ENCODE measurements at places on chromosomes 7 and 10.

DNA sequence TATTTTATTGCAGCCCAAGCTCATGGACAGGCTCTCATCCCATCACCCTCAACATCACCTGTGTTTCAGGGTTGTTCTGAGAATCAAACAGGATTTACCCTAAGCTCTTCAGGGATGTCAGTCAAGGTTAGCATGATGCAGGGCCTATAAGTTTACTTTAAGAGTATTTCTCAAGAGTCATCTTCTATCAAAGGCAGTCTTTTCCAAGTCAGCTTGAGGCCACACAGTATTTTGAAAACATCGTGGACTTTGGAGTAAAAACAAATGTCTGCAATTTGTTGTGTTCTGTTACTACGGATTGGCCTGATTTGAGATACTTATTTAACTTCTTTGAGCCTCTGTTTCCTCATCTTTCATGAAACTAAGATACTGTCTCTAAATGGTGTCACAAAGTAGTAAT is 42.0 kb upstream of the NRP1 start:
- DNase-seq = no peak

DNA sequence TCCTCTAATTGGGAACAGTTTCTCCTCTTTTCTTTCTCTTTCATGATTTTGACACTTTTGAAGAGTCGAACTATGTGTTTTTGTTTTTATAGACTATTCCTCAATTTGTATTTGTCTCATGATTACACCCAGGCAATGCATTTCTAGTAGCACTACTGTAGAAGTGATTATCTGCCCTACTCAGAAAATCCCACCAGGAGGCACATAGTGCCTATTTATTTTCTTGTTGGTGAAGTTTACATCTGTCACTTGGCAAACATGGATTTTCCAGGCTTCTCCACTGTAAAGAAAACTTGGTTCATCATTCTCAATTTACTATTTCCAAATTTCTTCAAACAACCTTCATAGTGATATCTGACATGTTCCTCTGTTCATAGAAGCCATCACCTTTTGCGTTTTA is 893.9 kb downstream of the CCSER2 start:
- DNase-seq = no peak

- DNase-seq = no peak
These were observed 767.7 kb downstream of the TYW1 start for GRCh38 chr7:67764289-67764688.

GRCh38 chr10:112952282-112953173 is 2.5 kb downstream of the TCF7L2 start:
- peak; percentile 39 for DNase-seq

DNA sequence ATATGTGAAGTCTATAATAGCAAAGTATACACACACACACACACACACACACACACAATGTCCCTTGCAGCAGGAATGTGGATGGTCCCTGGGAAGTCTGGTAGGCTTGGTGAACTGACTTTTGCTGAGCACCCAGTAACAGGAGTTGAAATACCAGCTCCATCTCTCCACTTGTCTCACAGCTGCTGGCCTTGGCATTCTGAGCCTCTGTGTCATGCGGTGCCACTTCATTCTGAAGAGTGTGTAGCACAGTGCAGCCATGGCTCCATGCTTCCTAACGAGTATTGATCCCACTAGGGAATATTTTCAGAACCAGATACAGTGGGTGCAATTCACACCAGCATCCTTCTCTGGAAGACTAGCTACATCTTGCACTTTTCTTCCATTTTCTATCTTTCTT is 192.4 kb downstream of the ADARB2 start:
- DNase-seq = no peak

- DNase-seq = no peak
These were observed 83.6 kb downstream of the PPP1R3C start for GRCh38 chr10:91549262-91549661.

DNA sequence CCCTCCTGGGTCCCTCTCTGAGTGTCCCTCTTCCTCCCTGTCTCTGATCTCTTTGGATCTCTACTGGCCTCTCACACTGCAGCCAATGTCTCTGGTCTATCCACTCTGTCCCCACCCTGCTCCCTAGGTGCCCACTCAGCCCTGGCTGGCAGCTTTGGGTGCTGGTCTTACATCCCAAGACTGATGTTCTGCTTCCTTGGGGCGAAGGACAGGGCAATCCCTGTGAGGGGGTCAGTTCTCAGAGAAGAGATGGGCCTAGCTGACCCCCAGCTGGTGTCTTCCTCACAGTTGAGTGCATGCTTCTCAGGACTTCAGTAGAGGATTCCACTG is 51.7 kb upstream of the CAMK2B start:
- no peak for DNase-seq

GRCh38 chr10:29553544-29554250 is 81.1 kb downstream of the SVIL start:
- peak; percentile 21 for DNase-seq

GRCh38 chr10:46544989-46545791 is 11.3 kb downstream of the GPRIN2 start:
- peak; percentile 36 for DNase-seq

DNA sequence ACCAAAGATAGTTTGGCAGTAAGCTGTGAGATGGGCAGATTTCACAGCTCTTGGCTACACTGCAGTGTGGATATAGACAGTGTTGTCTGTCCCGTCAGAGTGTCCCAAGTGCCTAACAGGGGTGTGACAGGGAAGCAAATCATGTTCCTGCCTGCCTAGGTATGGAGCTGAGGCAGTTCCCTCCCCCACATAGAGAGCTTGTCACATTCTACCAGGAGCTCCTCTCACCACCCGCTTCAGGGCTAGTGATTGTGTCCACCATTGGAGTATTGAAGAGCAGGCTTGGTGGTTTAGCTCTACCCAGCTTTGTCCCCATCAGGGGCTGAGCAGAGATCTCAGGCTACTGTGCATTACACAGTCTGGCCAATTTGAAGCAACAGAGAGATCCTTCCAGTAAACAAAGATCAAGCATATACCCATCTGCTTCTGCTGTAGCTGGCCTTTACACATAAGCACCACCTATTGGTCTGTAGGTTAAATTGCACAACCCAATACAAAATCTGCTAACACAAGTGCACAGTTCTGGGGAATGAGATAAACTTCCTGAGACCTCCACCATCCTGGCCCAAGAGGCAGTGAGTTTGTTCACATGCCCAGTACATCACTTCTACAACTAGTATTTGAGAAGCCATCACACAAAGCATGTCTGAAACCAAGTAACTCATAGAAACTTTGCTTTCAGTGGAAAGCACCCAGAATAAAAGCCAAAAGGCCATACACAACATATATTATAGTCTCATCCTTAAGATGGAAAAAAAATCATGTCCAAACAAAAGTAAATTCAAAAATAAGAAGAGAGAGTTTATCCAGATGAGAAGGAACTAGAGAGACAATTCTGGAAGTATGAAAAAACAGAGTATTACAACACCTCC is 67.3 kb downstream of the GLCCI1 start:
- DNase-seq = peak; percentile 24

GRCh38 chr7:64999165-65000004 is 7.1 kb downstream of the ERV3-1 start:
- no peak for DNase-seq

GRCh38 chr7:36670585-36671431 is 53.5 kb downstream of the AOAH start:
- DNase-seq = peak; percentile 61

GRCh38 chr7:64876792-64877713 is 26.0 kb upstream of the ZNF273 start:
- no peak for DNase-seq

DNA sequence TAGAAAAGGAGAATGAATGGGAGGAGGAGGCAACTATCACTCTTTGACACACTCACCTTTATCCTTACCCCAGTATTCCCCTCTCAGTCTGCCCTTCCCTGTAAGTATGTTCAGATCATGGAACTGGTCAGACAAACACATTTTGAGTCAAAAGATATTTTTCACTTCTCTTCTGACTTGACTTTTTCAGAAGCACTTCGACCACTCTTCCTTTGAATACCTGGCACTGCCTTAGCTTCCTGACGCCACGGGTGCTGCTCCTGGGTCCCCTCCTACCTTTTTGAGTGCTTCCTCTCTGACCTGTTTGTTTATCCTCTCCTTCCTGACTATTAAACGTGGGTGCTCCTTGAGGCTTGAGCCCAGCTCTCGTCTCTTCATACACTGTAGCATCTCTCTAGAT is 19.8 kb upstream of the C10orf67 start:
- DNase-seq = no peak

- no peak for DNase-seq
These were observed 14.1 kb upstream of the TRPV6 start for GRCh38 chr7:142899661-142900060.

DNA sequence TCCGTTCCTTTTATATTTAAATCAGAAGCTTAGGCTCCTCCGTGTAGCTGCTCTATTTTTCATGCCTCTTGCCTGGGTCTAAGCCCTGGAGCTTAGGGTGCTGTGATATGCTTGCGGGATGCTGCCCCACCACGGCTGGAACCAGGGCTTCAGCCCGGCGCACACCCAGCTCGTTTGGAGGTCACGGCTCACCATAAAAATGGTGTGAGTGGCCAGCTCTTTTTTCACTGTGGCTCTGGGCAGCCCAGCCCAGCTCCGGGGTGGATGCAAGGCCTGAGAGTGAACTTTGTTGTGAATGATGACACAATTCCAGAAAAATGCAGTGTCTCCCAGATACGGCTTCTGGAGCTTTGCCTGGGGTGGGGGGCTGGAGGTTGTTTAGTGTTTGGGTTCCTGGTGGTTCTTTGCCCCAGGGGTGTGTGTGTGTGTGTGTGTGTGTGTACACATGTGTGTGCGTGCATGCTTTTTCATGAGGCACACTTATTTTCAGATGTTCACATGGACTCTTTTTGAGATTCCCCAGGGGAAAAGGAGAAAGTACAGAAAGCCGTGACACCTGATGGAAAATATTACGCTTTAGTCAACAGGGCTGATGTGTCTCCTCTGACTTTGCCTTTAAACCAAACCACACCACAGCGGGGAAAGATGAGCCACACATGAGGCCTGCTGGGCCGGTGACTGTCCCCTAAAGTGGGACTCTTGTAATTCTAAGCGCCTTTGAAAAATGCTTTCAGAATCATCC is 46.2 kb downstream of the GRK5 start:
- peak; percentile 95 for DNase-seq

GRCh38 chr10:117237401-117237991 is 3.4 kb upstream of the SLC18A2 start:
- no peak for DNase-seq

GRCh38 chr10:129899276-129900130 is 64.6 kb downstream of the EBF3 start:
- no peak for DNase-seq

- DNase-seq = no peak
These were observed 95.3 kb upstream of the ADO start for GRCh38 chr10:62709200-62709599.

DNA sequence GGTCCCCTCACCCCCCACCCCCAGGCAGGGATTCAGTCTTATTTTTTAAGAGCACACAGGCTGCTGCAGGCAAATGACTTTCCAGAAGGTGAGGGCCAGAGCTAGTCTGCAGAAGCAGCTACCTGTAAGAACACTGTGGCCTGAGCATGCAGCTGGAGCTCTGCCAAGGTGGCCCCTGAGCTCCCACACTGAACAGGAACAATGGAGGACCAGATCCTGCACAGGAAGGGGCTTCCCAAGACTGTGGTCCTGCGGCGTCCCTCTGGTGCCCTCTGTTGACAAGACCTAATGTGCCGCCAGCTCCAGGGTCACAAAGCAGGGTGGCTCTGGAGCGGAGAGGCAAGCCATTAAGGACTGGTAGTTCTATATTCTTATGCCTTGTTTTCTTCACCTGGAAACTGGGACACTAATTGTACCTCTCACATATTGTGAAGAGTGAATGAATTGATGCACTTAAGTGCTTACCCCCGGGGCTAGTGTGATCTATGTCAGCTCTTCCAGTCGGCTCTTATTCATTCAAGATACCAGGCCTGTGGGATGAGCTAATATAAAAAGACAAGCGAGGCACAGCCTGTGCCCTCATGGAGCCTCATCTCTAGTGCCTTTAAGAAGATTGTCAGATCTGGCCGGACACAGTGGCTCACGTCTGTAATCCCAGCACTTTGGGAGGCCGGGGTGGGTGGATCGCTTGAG is 8.0 kb upstream of the BEND7 start:
- DNase-seq = peak; percentile 58

DNA sequence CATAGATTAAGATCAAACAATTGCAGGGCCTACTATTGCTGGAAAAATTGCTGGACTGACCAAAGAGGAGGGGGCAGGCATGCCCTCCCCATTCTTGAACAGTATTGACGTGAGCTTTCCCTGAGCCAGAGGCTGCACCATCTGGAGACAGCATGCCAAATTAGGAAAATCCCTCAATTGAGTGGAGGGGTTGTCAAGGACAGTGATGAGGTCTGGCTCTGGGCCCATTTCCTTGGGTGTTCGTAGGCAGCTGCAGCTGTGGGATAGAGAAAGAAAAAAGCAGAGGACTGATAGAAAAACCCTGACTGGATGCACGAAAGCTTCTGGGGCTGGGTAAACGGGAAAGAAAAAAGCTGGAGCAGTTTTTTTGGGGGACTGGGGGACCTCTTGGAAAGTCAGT is 22.8 kb upstream of the ORC5 start:
- DNase-seq = peak; percentile 35

- no peak for DNase-seq
These were observed 7.1 kb downstream of the HTRA1 start for GRCh38 chr10:122468307-122468925.

GRCh38 chr10:34889004-34889869 is 74.1 kb upstream of the PARD3 start:
- DNase-seq = peak; percentile 72

DNA sequence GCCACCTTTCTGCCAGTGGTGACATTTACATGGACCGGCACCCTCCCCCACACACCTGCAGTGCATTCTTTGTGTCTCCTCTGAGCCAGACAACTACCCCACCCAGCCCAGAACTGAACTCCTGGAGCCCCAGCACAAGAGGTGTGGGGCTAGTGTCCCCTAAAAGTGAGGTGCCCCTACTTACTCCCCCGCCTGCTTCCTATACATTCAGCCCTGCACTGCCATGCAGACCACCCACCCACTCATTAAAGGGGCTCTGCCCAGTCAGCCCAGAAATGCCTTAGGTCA is 1.9 kb downstream of the SAP25 start:
- no peak for DNase-seq

DNA sequence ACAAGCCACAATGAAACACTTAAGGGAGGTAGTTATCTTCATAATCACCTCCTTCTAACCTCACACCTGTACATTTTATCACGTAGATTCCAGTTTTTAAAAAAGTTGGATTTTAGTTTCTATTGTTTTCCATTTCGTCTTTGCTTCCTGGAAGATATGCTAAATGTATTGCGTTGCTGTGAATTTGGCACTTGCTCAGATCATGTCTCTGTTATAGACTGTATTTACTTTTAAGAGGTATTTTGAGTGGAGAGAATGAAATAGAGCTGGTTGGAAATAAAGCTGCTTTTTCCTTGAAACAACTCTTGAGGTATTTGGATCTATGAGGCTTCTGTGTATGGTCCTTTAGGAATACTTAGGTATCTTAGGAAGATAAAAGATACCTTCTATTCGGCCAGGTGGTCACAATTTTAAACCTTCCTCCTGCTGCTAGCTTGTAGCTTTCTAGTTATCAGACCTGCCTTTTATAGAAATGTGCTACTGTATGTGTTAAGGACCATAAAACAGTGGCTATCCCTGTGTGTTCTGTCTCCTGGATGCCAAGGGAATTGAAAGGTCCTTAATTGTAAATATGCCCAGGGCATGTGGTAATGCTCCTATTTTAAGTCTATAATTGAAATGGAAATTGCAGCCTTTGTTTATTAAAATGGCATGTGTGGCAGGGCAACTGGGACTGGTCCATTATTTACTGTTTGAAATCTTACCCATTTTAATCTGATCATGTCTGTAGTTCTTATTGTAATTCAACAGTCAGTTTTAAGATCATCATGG is 147.7 kb downstream of the SND1 start:
- no peak for DNase-seq
